ENCODE measurements at places on chromosomes 5 and 9. TPM values are rescaled to one million over a fixed set of nuclear protein-coding genes. Genes with fewer than 3 reads are reported as not detected.

DNA sequence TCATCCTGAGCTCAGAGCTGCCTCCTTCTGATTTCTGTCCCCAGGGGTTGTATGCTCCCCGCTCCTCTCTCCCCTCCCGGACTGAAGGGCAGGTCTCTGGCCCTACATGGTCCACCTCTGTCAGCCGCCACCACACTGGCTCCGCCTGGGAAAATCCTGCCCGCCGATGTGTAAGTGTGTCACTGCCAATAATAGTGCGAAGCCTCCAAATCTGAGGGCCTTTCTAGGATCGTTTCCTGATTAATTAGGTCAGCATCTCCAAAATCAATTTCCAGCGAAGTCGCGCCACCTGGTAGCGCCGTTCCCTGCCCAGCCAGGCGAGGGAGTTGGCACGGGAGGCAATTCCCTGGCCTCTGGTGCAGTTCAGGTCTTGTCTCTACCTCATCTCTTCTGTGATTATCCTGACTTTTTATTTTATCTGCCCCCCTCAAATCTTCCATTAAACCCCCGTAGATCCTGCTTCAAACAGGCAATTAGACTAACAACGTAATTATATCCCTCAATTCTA is 73.5 kb downstream of the ZNF618 start:
- DNase-seq = no peak

DNA sequence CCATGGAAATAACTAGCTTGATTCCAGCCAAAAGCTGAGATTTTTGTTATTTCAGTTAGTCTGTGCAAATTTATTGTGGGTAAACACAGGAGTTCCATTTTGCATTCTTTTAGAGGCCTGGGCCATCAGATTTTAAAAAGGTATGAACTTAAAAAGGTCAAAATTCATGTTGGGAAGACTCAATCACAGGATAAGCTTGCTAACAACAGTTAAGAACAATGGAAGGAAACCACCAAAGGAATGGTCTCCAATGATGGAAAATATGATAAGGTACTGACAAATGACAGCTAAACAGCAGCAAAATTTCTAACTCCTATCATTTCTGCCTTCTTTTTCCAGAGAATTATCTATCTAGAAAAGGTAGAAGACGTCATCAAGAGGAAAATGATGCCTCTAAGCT is 16.0 kb downstream of the ABITRAM start:
- no peak for DNase-seq

DNA sequence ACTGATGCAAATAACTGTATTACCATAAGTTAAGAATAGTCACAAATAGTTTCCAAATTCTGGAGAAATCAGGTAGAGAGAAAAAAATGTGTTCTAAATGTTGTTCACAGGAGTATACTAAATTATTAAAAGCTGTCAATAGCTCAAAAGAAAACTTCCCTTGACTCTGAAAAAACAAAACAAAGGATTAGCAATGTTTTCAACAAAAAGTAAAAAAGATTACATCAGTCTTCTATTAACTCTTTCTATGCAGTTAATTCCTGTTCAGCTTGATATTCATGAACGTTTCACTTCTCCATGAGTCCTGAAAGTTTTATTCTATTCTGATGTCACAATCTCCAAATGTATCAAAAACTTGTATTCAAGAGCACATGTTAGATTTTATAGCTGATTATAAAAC is 9.5 kb upstream of the CLTB start:
- DNase-seq = no peak

DNA sequence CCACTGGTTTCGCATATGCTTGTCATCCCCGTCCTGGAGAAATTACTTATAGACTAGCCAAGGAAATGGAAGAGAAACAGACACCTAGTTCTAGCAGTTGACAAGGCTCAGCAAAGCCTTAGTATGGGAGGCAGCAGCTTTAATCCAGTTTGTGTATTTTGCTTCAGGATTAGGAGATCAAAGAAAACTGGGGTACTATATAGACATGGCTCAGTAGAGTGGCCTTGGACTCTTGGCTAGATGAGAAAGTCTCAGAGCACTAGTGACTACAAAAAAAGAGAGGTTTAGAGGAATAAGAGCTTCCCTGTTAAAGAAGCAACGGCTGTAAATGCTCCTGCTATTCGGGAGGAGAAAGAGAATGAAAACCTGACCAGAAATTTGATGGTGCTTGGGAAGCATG is 349.1 kb downstream of the CTNND2 start:
- no peak for DNase-seq

GRCh38 chr9:97979788-97980478 is 3.2 kb upstream of the ANP32B start:
- no peak for DNase-seq

DNA sequence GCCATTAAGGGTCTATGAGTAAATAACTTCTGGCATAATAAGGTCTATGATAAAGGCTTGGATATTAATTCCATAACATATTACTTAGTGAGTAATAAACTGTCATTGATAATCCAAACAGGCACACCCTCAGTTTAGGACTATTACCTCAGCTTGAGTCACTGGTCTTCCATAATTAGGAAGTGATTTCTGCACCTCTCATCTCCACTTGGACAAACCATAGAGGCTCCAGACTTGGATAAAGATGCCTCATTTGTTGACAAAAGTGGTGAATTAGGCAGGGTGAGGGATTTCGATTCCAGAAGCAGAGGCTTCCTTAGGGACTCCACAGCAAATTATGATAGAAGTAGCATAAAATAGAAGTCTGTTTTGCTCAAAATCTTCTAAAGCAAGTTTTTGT is 127.5 kb upstream of the MTAP start:
- no peak for DNase-seq

DNA sequence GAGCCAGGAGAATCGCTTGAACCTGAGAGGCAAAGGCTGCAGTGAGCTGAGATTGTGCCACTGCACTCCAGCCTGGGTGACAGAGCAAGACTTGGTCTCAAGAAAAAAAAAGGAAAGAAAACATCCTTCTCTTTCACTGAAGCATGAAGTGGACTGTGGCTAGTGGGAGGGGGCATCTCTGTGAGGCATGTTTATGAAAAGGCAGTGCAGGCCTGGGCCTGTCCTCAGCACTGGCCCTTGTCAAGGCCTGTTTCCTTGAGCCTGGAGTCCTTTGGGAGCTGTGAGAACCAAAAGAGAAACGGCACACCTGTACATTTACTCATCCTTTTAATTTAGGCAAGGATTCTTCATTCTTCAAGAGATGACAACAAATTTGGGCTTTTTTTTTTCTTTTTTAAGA is 18.3 kb upstream of the FUBP3 start:
- DNase-seq = no peak

DNA sequence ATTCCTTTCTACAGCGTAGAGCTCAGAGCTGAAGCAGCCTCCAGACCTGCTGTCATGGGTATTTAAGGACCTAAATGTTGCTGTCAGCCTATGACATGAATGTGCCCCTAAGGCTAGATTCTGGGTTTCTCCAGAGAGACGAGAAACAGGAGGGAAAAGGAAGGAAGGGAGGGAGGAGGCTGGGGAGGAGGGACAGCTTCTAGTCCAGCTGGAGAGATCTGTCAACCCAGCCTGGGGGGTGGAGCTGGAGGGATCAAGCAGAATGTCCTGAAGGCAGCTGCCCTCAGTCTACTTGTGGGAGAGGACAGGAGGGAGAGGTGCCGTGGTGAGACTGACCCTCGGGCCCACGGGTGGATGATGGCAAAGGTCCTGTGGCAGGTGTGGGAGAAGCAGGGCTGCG is 1.1 kb upstream of the DBH start:
- no peak for DNase-seq

DNA sequence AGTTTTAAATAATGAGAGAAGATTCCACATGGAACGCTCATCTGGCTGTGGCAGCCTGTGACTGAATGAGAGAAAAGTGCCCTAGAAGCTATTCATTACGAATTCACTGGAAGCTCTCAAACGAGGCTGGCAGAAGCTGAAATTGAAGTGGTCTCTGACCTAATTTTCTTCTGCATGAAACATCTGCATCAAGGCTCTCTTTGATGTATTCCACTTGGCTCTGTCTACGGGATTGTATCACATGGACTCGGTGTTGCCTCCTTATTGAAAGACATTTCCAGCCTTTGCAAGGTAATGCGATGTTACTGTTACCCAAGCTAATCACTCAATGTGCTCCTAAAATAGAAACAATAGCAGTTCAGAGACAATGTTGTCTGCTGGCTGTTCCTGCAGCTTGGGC is 246.9 kb upstream of the ZNF462 start:
- no peak for DNase-seq

The PTPRD gene
- 5.6 TPM for total RNA-seq

The GABRA1 gene
- total RNA-seq = not detected

The FGD3 gene
- total RNA-seq = 0.58 TPM

The PCDHB2 gene
- 0.17 TPM for total RNA-seq
